ENCODE measurements at places on chromosomes 12 and 14. TPM values are rescaled to one million over a fixed set of nuclear protein-coding genes. Genes with fewer than 3 reads are reported as not detected.

DNA sequence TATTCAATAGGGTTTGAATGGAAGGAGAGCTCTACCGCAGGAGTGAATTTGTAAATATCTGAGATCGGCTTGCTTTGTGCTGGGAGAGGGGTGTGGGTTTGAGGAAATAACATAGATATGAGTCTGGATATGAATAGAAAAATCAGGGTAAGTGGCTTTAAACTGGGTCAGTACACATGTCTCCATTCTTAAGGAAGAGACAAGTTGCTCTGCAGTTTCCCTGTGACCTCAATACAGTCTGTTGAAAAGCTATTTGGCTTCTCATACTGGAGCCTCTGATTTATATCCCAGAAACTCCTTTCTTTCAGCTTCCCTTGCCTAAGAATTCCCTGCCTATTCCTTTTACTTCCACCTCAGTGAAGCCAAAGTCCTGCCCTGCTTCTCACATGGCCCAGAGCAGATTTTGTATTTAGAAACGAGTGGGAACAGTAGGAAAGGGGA lies 153.5 kb upstream of the ATF7IP start:
- H3K36me3 ChIP-seq: no peaks in the 10 kb centered on the region
- no peak overlapping the region for H3K4me3 ChIP-seq

DNA sequence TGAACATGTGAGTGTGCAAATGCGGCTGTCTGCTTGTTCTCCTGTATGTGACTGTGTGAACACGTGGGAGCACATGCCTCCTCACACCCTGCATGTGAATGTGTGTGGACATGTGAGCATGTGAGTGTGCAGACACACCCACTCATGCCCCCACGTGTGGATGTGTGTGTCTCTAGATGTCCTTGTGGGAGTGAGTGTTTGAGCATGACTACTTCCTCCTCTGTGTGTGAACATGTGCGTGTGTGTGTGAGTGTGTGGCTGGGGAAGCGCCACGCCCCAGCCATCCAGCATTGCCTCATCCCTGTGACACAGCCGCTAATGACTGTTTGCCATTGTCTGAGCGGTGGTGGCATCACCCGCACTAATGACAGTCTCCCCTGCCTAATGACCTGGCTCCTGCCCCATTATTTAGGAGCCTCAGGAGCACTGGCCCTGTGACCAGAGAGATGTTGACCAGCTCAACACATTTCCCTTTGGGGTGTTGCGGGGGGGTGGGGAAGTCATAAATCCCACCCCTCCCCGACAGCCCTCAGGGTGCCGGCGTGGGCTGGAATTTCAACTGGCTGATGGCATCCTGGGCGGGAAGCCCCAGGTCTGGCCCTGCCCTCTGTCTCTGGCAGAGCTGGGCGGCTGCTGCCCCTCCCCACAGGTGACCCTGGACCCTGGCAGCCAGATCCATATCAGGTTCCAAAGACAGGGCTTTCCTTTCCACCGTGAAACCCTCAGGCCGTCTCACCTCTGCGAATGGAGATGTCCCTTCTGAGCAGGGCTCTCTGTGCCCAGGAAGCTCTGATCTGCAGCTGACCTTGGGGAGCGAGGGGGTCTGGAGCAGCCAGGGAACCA lies 11.5 kb upstream of the KRT80 start:
- H3K36me3 ChIP-seq: no peaks in the 10 kb centered on the region
- H3K27ac ChIP-seq: peak overlapping the region; percentile 73
- H3K4me1 ChIP-seq: peaks cover 72% of the 10 kb centered on the region
- no peak for DNase-seq
- H3K4me3 ChIP-seq: no peak overlapping the region

DNA sequence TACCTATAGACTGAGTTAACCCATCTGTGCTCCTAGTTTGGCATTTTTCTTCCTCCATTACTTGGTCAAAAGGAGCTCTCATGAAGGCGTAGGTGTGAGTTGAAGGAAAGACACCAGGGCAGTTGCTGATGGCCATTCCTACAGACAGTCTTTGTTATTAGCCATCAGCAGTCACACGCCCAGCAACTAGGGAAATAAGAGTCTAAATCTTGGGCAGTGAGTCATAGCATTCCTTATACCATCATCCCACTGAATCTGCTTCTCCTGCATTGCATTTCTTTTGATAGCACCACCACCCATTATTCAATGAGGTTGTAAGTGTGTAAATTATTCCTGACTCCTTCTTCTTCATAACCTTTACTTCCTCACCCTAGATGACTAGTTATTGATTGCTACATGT lies 150.9 kb upstream of the IGF1 start:
- no peak for DNase-seq
- H3K27me3 ChIP-seq: no peaks in the 10 kb centered on the region
- H3K27ac ChIP-seq: no peak overlapping the region
- no peak overlapping the region for H3K4me3 ChIP-seq
- no peaks in the 10 kb centered on the region for H3K4me1 ChIP-seq

- H3K36me3 ChIP-seq: no peaks in the 10 kb centered on the region
- no peak overlapping the region for H3K27ac ChIP-seq
- no peaks in the 10 kb centered on the region for H3K4me1 ChIP-seq
- no peak for DNase-seq
- H3K4me3 ChIP-seq: no peak overlapping the region
These were observed 24.3 kb upstream of the HSPB8 start for GRCh38 chr12:119154435-119154818.

PLEKHG7 gene
- total RNA-seq: not detected
